ENCODE measurements at places on chromosomes 12 and 14.

- DNase-seq: no peak
These were observed 592 bp upstream of the KCNK10 start for GRCh38 chr14:88323523-88324199.

GRCh38 chr12:52918784-52919183 is 13.9 kb upstream of the KRT8 start:
- no peak for DNase-seq

GRCh38 chr14:51424561-51425251 is 184.7 kb downstream of the TMX1 start:
- no peak for DNase-seq

- no peak for DNase-seq
These were observed 18.6 kb downstream of the CSRP2 start for GRCh38 chr12:76860256-76860655.

GRCh38 chr12:110957652-110958051 is 37.3 kb upstream of the MYL2 start:
- DNase-seq: no peak

DNA sequence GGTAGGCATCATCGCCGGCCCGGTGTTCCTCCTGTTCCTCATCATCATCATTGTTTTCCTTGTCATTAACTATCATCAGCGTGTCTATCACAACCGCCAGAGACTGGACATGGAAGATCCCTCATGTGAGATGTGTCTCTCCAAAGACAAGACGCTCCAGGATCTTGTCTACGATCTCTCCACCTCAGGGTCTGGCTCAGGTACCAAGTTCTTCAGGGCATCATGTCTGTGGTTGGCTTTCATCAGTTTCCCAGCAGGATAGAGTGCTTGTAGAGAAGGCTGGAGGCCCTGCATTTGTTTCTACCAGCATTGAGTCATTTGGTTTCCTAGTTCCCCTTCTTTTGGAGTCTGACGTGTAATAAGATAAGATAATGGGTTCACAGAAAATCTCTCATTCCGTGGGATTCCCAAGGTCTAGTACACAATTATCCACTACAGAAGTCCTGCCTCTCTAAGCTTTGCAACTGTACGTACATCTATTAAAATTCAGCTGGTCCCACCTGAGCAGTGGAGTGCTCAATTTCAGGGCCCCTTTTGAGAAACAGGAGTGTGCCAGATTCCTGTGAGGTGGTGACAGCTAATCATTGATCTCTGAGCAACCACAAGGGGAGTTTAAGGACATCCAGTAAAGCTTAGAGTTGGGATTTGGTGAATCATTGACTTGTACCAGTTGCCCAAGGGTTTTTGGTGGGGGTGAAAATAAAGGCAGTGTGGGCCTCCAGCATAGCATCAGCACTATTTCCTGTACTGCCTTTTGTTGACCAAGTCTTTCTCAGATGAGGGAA is 25.1 kb downstream of the ACVR1B start:
- DNase-seq: no peak

GRCh38 chr12:118237052-118237665 is 101.2 kb downstream of the PEBP1 start:
- DNase-seq: no peak

- DNase-seq: no peak
These were observed 90.1 kb upstream of the DAAM1 start for GRCh38 chr14:59098377-59098776.

DNA sequence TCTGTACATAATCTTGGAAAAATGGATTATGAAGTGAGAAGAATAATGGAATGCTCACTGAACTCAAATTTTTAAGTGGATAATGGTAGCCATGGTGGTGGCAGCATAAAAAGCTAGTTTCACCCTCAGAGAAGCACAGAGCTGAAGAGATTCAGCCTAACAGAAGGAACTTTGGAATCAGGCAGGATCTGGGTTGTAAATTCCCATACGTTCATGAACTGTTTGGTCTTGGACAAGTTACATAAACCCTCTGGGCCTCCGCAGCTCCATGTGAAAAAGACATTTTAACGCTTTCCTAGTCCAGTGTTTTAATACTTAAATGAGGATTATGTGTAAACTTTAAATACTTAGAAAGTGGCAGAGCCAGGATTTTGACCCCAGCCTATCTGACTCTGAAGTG is 26.6 kb downstream of the JKAMP start:
- no peak for DNase-seq

GRCh38 chr14:32417956-32418552 is 89.0 kb downstream of the AKAP6 start:
- no peak for DNase-seq

GRCh38 chr12:88329833-88330232 is 187.7 kb downstream of the TMTC3 start:
- DNase-seq: no peak

GRCh38 chr12:131102991-131103668 is 149.4 kb downstream of the ADGRD1 start:
- no peak for DNase-seq

- no peak for DNase-seq
These were observed 3.2 kb upstream of the GSC start for GRCh38 chr14:94773061-94773648.

GRCh38 chr12:15534322-15534721 is 212.0 kb downstream of the PTPRO start:
- DNase-seq: no peak

DNA sequence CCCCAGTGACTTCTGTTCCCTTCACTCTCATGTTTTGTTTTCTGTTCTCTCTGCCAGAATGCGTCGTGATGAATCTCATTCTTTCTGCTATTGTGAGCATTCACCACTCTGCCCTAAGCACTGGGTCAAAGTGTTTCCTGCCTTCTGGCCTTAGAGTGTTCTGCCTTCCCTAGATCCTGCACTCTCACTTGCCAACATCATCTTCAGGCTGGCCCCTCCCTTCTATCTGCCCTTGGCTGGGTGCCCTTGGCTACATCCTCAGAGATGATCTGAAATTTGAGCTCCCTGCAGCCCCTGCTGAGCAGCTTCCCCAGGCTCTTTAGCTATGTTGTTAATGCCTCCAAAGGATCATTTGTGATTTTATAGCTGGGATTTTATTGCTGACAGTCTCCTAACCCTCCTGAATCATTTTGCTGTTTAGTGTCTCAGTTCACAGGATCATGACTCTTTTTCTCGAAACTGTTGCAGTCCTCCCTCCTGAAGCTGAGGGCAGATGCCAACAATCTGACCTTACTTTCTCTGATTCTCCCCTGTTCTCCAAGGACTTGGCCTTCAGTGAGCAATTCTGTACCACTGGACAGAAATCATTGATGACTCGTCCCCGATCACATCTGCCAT is 4.5 kb downstream of the DHRS2 start:
- no peak for DNase-seq

GRCh38 chr12:87784350-87784749 is 244.9 kb downstream of the C12orf50 start:
- DNase-seq: no peak

DNA sequence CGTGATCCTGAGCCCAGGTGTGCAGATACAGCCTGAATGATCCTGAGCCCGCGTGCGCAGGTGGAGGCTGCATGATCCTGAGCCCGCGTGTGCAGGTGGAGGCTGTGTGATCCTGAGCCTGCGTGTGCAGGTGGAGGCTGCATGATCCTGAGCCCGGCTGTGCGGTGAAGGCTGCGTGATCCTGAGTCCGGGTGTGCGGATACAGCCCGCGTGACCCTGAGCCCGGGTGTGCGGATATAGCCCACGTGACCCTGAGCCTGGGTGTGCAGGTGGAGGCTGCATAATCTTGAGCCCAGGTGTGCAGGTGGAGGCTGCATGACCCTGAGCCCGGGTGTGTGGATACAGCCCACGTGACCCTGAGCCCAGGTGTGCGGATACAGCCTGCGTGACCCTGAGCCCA is 20.3 kb downstream of the BRF1 start:
- DNase-seq: no peak

- no peak for DNase-seq
These were observed 62.8 kb upstream of the EGLN3 start for GRCh38 chr14:34013721-34014060.

DNA sequence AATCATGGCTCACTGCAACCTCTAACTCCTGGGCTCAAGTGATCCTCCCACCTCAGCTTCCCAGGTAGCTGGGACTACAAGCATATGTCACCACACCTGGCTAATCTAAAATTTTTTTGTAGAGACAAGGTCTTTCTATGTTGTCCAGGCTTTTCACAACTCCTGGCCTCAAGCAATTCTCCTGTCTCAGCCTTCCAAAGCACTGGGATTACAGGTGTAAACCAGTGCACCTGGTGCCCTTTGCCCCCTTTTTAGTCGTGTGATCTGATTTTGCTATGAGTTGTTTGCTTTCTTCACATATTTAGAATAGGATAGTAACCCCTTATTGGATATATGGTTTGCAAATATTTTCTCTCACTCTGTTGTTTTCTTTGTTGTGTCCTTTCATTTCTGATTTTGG is 1.7 kb upstream of the RAD52 start:
- DNase-seq: no peak

DNA sequence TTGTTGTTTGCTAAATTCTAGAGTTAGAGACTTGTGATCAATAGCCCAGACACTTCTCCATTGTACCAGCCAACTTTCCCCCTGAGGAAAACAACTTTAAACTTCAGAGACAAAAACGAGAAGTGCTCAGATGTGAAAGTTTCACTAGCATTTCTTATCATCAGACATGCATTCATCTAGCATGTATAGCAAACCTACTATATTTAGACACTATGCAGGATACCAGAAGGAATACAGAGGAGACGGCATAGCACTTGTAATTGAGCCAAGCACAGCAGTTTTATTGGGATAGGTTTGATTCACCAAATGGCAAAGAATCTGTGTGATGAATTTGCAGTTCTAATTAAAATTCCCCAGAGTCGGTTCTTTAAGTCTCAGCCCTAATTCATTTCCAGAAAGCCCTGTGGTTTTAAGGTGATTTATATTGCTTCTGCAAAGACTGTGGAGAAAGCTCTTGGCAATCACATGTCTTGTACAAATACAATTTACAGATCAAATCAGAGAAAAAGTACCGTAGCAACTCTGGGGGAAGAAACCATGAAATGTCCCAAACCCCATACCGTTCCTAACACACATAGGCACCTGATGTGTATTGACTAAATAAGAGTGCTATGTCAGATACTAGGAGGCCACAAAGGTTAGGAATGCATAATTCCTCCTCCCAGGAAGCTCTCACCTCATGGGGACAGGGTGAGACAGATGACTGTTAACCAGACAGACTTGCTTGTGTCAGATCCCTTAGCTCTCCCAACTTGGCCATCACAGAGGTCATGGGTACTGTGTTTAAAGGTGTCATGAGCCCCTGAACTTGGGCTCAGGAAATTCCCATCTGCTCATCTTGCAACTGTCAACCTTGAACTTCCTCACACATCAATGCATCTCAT is 69.6 kb upstream of the KRAS start:
- DNase-seq: no peak

- no peak for DNase-seq
These were observed 93.1 kb downstream of the DDHD1 start for GRCh38 chr14:53060046-53060445.

- no peak for DNase-seq
These were observed 3.6 kb upstream of the FGF6 start for GRCh38 chr12:4448943-4449850.

DNA sequence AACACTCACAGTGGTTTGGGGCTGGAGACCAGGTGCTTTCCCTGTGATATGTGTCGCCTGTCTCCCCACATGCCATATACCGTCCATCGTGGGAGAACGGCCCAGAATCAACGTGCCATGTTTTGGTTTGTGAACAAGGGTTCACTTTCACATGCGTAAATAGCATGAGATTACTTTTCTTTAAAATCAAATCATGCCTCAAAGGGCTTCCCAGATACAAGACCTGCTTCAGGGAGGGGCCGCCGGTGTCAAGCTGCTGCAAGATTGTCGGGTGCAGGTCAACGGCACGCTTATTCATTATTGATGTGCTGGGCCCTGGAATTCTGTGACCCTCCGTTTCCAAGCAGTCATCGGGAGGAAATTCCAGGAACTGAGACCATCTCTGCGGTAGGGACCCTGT is 145.2 kb upstream of the RTL1 start:
- DNase-seq: no peak

GRCh38 chr12:47988073-47989022 is 15.9 kb downstream of the COL2A1 start:
- DNase-seq: no peak

DNA sequence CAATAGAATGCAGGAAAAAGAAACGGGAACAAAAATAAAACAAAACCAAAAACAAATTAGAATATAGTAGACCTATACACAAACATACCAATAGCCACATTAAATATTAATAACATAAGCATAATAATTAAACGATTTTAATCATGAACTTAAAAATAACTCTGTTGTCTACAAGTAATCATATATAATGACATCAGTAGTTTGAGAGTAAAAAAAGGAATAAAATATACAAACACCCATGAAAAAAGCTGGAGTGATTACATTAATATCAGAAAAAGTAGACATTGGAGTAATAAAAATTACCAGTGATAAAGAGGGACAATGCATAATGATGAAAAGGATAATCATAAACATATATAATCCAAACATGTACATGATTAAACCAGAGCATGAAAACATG is 181.8 kb downstream of the ATXN7L3B start:
- no peak for DNase-seq

DNA sequence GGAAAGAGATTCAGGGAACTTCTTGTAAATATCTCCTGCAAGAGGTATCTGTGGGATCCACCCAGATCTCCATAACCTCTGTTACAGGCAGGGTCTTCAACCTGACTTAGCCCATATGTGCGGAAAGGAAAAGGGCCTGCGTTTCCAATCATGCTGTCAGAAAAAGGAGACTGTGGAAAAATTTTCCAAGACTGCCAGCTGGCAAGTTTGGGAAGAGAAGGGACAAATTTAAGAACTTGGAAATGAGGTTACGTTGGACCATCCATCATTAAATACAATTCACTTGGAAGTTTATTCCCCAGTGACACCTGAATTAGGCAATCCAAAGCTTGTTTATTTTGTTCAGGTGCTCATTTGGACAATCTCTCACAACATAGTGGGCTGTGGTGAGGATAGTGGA is 13.9 kb downstream of the PTHLH start:
- DNase-seq: no peak

- no peak for DNase-seq
These were observed 30.8 kb downstream of the NCKAP5L start for GRCh38 chr12:49797449-49797776.

- no peak for DNase-seq
These were observed 239.4 kb upstream of the PDE3A start for GRCh38 chr12:20128928-20129327.

DNA sequence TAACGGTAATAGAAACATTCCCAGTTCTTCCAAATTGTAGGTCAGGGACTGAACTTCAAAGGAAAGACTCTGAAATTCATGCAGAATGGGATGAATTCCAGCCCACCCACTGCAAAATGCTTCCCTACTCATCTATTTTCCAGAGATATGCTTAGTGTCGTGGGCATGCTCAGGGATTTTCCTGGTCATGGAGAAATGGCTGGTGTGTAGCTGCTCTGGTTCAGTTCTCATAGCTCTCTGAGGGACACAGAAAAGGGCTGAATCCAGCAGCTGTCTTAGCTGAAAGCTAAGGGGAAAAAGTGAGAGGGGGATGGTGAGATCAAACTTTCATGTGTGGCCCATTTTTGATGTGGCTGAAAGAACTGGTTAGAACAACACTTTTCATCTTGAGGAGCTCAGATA is 72.9 kb upstream of the KRAS start:
- DNase-seq: no peak

- no peak for DNase-seq
These were observed 18.6 kb upstream of the EIF5 start for GRCh38 chr14:103315351-103315911.

- no peak for DNase-seq
These were observed 151.1 kb upstream of the FKBP4 start for GRCh38 chr12:2643576-2644135.
